ENCODE measurements at places on chromosomes 6 and 20. TPM values are rescaled to one million over a fixed set of nuclear protein-coding genes. Genes with fewer than 3 reads are reported as not detected.
A peak's percentile ranks its signal among the peaks of the same experiment; 100 is the strongest.

Gene ENPP5
- not detected for total RNA-seq

Gene FAM83C
- not detected for total RNA-seq

Gene C6orf15
- not detected for total RNA-seq

Gene SLC17A1
- total RNA-seq, result not detected

Gene XKR7
- 6.2 TPM for total RNA-seq

Gene EYA2
- 1.9 TPM for total RNA-seq

Gene DPPA5
- not detected for total RNA-seq

Gene PI16
- not detected for total RNA-seq

Gene LCA5
- total RNA-seq, result 7.0 TPM

Gene PTP4A1
- total RNA-seq, result 71.0 TPM

DNA sequence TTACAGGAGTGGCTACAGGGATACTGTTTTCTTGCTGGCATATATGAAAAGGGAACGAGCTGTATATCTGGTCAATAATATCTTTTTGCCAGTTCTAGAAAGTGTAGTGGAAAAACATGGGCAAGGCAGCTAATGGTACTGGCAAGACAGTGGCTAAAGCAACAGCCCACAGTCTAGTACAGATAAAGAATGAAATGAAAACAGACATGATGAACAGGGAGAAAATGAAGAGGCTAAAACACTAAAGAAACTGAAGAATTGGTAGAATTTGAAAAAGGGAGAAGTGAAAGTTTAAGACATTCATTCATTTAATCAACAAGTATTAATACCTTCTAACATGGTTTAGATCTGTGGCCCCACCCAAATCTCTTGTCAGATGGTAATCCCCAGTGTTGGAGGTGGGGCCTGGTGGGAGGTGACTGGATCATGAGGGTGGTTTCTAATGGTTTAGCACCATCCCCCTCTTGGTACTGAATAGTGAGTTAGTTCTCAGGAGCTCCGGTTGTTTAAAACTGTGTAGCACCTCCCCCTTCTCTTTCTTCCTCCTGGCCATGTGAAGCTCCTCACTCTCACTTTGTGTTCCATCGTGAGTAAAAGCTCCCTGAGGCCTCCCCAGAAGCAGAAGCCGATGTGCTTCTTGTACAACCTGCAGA lies 18.1 kb downstream of the FAM184A start:
- no peaks in the 10 kb centered on the region for H3K36me3 ChIP-seq
- no peak for DNase-seq
- H3K4me3 ChIP-seq, result no peak overlapping the region

- DNase-seq, result peak; percentile 66
- no peak overlapping the region for H3K4me3 ChIP-seq
- H3K27me3 ChIP-seq, result no peaks in the 10 kb centered on the region
- no peak overlapping the region for H3K27ac ChIP-seq
- H3K4me1 ChIP-seq, result no peaks in the 10 kb centered on the region
- H3K36me3 ChIP-seq, result no peaks in the 10 kb centered on the region
Measured at GRCh38 chr6:145147981-145148749, 587.2 kb downstream of the EPM2A start.

GRCh38 chr6:43579171-43579570 lies 3.2 kb downstream of the POLH start:
- H3K27me3 ChIP-seq, result no peaks in the 10 kb centered on the region
- no peak overlapping the region for H3K4me3 ChIP-seq
- no peak for DNase-seq
- H3K27ac ChIP-seq, result peak overlapping the region; percentile 68

GRCh38 chr6:114063956-114064355 lies 93.0 kb upstream of the HDAC2 start:
- no peak overlapping the region for H3K4me3 ChIP-seq
- H3K27me3 ChIP-seq, result no peaks in the 10 kb centered on the region
- no peak overlapping the region for H3K27ac ChIP-seq

GRCh38 chr6:93389192-93389591 lies 30.2 kb downstream of the EPHA7 start:
- no peaks in the 10 kb centered on the region for H3K27me3 ChIP-seq
- H3K4me1 ChIP-seq, result peaks cover 1% of the 10 kb centered on the region
- H3K36me3 ChIP-seq, result no peaks in the 10 kb centered on the region
- no peak for DNase-seq
- H3K4me3 ChIP-seq, result no peak overlapping the region

DNA sequence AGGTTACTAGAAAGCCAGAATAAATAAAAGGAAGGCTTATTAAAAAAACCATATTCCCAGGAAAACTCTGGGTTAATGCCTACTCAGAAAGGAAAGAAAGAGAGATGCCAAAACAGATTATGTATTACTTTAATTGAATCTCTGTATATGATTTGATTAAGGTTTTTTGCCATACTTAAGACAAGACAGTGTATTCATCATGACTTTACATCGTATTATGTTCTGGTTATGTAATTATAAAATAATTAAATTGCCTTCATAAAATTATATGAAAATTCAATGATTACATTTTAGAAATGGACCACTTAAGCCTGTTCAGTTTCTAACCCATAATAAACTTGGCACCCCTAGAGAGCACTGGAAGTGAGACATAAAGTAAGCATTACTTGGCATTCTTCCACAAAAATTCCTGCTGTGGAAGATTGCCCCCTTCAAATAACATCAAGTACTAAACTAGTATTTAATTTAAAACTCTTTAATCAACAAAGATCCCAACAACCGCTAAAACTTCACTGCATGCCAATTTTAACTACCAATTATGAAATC lies 20.8 kb upstream of the IBTK start:
- no peaks in the 10 kb centered on the region for H3K27me3 ChIP-seq
- H3K27ac ChIP-seq, result peak overlapping the region; percentile 51
- no peak for DNase-seq
- no peaks in the 10 kb centered on the region for H3K4me1 ChIP-seq
- no peaks in the 10 kb centered on the region for H3K36me3 ChIP-seq
- no peak overlapping the region for H3K4me3 ChIP-seq

- DNase-seq, result no peak
- no peak overlapping the region for H3K27ac ChIP-seq
- peaks cover 6% of the 10 kb centered on the region for H3K27me3 ChIP-seq
- no peaks in the 10 kb centered on the region for H3K36me3 ChIP-seq
Measured at GRCh38 chr6:39800034-39801032, 8.2 kb downstream of the DAAM2 start.

DNA sequence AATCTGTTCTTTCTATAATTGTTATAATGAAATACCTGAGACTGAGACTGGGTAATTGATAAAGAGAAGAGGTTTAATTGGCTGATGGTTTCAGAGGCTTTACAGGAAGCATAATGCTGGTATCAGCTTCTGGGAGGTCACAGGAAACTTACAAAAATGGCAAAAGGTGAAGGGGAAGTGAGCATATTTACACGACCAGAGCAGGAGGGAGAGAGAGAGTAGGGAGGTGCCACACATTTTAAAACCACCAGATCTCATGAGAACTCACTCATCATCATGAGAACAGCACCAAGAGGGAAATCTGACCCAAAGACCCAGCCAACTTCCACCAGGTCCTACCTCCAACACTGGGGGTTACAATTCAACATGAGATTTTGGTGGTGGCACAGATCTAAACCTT lies 2.6 kb upstream of the SIRPB1 start:
- no peak for DNase-seq
- no peak overlapping the region for H3K4me3 ChIP-seq
- no peaks in the 10 kb centered on the region for H3K27me3 ChIP-seq
- H3K4me1 ChIP-seq, result no peaks in the 10 kb centered on the region
- no peak overlapping the region for H3K27ac ChIP-seq

- no peaks in the 10 kb centered on the region for H3K36me3 ChIP-seq
- no peaks in the 10 kb centered on the region for H3K4me1 ChIP-seq
- no peak overlapping the region for H3K27ac ChIP-seq
- no peak overlapping the region for H3K4me3 ChIP-seq
- H3K27me3 ChIP-seq, result peaks cover 8% of the 10 kb centered on the region
Measured at GRCh38 chr6:25085756-25086155, 150.0 kb upstream of the RIPOR2 start.

GRCh38 chr20:55522296-55522815 lies 483.0 kb downstream of the CBLN4 start:
- no peaks in the 10 kb centered on the region for H3K27me3 ChIP-seq
- H3K4me1 ChIP-seq, result no peaks in the 10 kb centered on the region
- no peaks in the 10 kb centered on the region for H3K36me3 ChIP-seq

DNA sequence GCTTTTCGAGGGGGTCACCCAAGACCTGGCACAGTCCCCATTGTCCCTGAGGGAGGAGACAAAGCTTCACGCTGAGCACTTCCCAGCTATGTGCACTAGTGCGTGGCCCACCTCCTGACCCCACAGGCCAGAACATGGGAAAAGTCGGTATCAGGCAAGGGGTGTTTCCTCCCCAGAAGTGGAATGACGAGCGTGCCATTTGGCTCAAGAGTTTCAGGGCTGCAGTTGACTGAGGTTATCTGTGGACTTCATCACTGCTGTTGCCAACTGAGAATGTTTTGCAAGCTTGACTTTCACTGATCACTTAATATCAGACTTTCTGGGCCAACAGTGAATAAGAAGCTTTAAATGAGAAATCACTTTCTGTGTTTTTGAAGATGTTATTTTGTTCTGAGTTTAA lies 137.0 kb upstream of the AFDN start:
- H3K36me3 ChIP-seq, result no peaks in the 10 kb centered on the region
- no peak overlapping the region for H3K4me3 ChIP-seq
- no peak overlapping the region for H3K27ac ChIP-seq
- no peaks in the 10 kb centered on the region for H3K4me1 ChIP-seq
- H3K27me3 ChIP-seq, result no peaks in the 10 kb centered on the region
